ENCODE measurements at places on chromosomes 4 and X. TPM values are rescaled to one million over a fixed set of nuclear protein-coding genes. Genes with fewer than 3 reads are reported as not detected.

CT45A1 gene
- not detected for total RNA-seq

SH3RF1 gene
- 20.0 TPM for total RNA-seq

ADGRG2 gene
- 16.5 TPM for total RNA-seq

POU3F4 gene
- total RNA-seq = not detected

PPP1R2C gene
- total RNA-seq = not detected

AADAT gene
- total RNA-seq = 10.0 TPM

HTN1 gene
- not detected for total RNA-seq

CTAG2 gene
- 2.8 TPM for total RNA-seq

PHOX2B gene
- not detected for total RNA-seq

ENPEP gene
- 3.9 TPM for total RNA-seq

LEF1 gene
- total RNA-seq = 9.5 TPM

DRD5 gene
- total RNA-seq = not detected

ETDB gene
- total RNA-seq = not detected

CTAG1A gene
- not detected for total RNA-seq

SPANXB1 gene
- total RNA-seq = not detected

GAB3 gene
- total RNA-seq = 1.1 TPM

NWD2 gene
- total RNA-seq = not detected

KIT gene
- 0.49 TPM for total RNA-seq

MAGEB2 gene
- total RNA-seq = not detected

CBR4 gene
- total RNA-seq = 9.0 TPM

ALB gene
- not detected for total RNA-seq

ITGB1BP2 gene
- 1.6 TPM for total RNA-seq

CMC4 gene
- total RNA-seq = 13.0 TPM

CA5B gene
- 1.8 TPM for total RNA-seq

ANXA10 gene
- not detected for total RNA-seq

RS1 gene
- not detected for total RNA-seq

XK gene
- total RNA-seq = 0.16 TPM

SORBS2 gene
- 3.7 TPM for total RNA-seq

VCX gene
- not detected for total RNA-seq
